Activated CD4-positive, alpha-beta T cell treated with anti-CD3 and anti-CD28 coated beads for 48 hours (primary cell): ENCODE measurements at places on chromosomes 3 and 15.

- no peak for DNase-seq
Observed at GRCh38 chr3:141421639-141422319, 53.5 kb downstream of the ZBTB38 start.

GRCh38 chr3:73542136-73542535, 82.6 kb downstream of the PDZRN3 start:
- no peak for DNase-seq

- no peak for DNase-seq
Observed at GRCh38 chr3:195059471-195060216, 211.3 kb downstream of the XXYLT1 start.

GRCh38 chr3:25708036-25708435, 43.3 kb upstream of the TOP2B start:
- no peak for DNase-seq

DNA sequence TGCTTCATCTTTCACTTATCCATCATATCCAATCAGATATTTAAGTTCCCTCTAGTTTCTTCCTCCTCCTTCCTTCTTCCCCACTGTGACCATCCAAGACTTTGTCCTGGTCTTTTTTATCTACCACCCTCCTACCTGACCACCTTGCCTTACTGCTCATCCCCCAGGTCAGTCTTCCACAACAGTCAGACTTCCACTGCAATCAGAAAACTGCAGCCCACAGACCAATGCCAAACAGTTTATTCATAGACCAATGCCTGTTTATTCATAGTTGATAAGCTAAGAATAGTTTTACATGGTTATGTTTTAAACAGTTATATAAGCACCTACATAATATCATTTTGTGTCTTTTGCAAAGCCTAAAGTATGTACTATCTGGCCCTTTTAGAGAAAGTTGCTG, 65.5 kb downstream of the TRIM69 start:
- no peak for DNase-seq

DNA sequence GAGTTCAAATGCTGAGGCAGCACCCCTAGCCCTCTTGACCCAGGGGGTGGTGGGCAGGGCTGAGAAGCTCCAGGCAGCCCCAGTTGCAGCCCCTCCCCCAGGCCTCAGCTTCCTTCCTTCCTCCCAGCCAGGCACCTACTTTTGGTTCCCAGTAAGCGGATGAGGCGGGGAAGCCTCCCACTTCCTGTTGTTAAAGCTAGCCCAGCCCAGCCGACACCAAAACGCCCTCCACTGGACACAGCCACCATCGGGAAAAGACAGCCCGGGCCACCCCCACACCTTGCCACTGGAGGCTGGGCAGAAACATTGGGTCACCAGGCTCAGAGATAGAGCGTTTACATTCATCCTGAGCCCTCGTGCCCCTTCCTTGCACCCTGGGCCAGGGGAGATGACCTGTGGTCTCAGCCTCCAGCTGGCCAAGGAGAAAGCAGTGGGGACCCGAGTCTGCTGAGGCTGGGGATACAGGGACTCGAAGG, 3.5 kb downstream of the DUSP7 start:
- peak; percentile 47 for DNase-seq

DNA sequence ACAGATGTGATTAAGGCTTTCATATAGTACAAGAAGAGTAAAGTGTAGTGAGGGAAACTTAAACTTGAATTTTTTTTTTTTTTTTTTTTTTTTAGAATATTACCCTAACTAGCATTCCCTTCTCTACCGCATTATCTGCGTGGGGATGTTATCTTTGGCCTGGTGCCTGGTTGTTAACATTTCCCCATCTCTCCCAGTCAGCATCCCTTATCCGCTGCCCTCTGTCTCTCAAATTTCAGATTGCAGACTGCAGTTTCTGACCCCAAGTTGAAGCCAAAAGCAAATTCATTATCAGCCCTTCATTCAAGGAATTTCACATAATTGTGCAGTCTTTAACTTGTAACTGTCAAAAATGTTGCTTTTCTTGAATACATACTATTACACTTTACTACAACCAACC, 353.0 kb downstream of the PLOD2 start:
- DNase-seq = no peak

GRCh38 chr15:58852347-58852746, 81.1 kb downstream of the SLTM start:
- no peak for DNase-seq

DNA sequence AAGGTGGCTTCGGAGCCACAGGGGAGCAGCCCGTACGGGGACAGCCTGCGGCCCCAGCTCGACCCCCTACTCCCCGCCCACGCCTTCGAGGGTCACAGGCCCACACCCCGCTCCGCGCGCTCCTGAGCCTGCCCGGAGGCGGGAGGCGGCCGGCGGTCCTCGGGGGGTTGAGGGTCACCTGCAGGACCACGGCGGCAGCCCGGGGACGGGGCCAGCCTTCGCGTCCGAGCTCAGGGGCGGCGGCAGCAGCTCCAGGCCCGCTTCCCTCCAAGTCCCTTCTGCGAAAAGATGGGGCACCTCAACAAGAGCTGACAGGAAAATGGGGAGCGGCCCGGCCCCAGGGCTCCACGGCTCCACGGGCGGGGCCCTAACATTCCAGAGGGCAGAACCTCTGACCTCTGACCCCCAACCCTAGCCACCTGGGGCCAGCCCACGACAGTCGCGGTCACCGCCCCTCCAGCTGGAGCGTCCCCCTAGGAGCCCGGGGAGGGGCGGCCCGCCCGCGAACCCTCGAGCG, 428 bp downstream of the LYSMD4 start:
- peak; percentile 21 for DNase-seq

DNA sequence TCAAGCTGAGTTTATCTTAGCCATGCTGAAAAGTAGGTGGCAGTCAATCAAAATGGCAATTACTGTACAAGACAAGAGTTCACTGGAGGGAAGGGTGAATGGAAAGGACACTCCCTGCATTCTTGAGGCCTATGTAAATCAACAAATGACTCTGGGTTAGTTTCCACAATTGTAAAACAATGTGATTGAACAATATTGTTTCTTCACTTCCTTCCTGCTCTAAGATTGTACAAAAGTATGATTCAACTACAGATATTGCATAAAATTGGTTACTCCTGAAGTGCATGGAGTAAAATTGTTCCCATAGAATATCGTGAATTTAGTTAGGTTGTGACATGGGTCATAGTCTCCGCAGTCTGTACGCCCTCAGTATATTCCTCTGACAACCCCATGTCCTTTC, 277.6 kb downstream of the LPP start:
- no peak for DNase-seq

DNA sequence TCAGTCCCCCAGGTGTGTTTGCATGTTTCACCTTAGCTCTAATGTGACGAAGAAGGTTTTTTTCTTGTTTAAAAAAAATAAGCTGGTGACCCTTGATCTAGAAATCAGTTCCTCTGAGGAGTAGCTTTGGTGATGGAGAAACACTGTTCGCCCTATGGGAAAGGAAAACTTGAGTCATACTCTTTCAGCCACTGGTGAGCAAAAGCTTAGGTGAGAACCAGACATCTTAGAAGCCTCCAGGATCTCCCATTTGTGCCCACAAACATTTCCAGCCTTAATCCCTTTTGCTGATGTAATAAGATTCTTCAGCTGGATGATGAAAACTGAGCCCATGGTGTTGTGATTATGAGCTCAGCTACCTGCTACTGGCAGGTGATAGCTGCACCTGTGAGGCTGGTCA, 37.8 kb downstream of the SLC27A2 start:
- DNase-seq = no peak

DNA sequence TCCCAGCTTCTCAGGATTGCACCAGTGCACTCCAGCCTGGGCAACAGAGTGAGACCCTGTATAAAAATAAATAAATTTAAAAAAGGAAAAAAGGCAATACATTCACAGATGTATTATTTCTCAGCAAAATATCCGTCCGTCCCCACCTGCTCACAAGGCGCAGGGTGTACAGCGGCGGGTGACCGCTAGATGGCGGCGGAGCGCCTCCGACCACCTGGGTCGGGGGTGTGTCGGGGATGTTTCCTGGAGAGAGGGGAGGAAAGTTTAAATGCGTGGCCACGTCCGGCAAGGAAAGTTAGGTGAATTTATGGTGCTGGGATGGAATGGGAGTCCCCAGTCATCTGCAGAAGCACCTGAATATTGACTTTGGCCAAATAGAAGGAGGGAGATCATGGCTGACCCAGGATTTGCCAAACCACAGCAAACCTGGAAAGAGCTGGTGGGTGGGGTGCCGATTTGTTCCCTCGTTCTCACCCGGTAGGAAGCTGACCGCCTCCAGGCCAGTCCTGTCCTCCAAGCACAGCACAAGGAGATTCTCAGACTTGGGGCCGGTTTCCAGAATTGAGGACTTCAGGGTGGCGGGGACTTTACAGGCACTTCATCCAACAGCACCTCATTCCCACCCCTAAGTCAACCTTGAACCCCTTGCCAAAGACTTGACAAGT, 88.3 kb downstream of the TMEM266 start:
- DNase-seq = peak; percentile 82

GRCh38 chr3:110314512-110315114, 757.0 kb upstream of the NECTIN3 start:
- DNase-seq = peak; percentile 62

- no peak for DNase-seq
Observed at GRCh38 chr3:47804577-47804976, 1.6 kb downstream of the DHX30 start.

- DNase-seq = no peak
Observed at GRCh38 chr3:111862415-111862814, 3.4 kb downstream of the PHLDB2 start.

- DNase-seq = no peak
Observed at GRCh38 chr3:184380627-184381260, 890 bp downstream of the CHRD start.

GRCh38 chr15:76060118-76060989, 569 bp downstream of the TMEM266 start:
- peak; percentile 33 for DNase-seq

DNA sequence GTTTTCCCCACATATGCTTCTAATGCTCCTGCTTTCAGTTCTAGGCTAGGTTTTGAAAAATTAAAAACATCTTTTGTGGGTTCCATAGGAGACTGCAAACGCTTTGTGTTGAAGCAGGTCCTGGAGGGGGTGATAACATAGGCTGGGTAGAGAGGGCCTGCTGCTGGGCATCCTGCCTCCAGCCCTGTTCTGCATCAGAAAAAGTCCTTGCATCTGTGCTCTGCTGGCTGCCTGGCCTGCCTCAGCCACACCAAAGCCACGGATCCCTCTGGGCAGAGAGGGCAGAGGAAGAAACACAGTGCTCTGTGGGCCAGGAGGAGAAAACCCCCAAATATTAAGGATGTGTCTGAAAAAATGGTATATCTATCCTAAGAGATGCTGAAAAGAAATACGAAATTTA, 3.9 kb upstream of the ARPP21 start:
- no peak for DNase-seq

GRCh38 chr3:77446761-77447160, 406.9 kb downstream of the ROBO2 start:
- no peak for DNase-seq

GRCh38 chr3:8651418-8652323, 7.1 kb upstream of the SSUH2 start:
- DNase-seq = no peak

DNA sequence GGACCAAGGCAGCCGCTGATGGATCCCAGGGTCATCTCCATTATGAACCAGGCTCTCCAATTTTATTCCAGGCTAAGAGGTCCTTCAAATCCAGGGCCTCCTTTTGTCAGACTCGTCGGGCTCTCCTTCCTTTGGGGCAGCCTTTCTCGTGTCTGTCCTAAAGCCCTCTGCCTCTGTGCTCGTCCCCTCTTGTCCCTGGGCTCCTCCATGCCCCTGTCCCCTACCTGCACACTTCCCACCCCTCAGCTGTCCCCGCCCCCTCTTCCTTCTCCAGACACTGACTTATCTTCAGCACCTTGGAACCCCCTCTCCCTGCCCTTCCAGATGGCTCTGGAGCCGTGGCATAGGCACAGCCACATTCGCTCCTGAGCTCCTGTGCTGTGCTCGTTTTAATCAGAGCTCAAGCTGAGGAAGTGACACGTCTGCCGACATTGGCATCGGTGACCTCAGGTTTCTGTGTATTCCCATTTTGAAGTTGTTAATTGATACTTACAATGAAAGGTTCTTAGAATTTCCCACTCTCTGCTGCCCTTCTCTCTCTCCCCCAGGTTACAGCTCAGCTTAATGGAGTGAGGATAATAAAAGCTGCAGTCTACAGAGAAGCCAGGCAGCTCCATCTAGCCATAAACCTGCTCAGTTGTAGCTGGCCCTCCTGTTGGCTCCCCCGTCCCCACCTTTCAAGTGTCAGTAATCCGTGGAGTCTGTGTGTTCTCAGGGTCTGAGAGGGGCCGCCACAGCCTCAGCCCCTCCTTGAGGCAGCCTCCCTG, 51.1 kb upstream of the SEC22A start:
- DNase-seq = no peak

GRCh38 chr15:68305420-68305871, 27.9 kb downstream of the FEM1B start:
- DNase-seq = no peak

- no peak for DNase-seq
Observed at GRCh38 chr3:112635674-112636073, 5.3 kb downstream of the CCDC80 start.

DNA sequence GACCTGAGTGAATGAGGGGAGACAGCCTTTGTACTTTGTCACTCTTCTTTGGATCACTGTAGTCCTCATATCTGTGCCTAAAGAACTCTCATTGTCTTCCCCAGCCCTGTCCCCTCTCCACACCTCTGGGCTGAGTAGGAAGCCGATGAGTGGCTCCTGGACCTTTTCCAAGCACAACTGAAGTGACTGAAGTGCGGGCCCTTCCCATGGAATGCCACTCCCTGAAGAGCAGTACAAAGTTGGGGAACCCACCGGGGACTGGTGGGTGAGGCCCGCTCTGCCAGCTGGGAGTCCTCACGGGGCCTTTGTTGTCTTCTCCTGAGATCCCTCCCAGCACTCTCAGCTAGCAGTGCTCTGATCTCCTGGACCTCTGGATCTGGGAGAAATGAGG, 90.1 kb downstream of the AAGAB start:
- no peak for DNase-seq

DNA sequence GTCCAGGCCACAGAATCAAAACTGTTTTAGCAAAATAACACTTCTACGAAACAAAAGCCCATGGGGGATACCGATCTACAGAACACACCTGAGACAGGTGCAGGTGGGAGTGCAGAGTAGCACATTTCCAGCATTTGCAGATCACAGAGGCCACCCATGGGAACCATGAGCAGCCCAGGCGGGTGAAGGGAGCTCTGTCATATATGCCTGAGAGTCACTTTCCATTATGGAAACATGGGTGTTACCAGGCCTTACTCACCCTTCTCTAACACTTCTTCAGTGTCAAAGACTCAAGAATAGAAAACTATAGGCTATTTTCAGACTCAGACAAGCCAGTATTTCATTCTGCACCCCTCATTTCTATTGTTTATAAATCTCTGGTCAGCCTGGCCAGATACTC, 3.5 kb downstream of the PLA1A start:
- peak; percentile 35 for DNase-seq

- no peak for DNase-seq
Observed at GRCh38 chr3:31412832-31413231, 119.9 kb upstream of the STT3B start.

- no peak for DNase-seq
Observed at GRCh38 chr3:134590766-134591165, 60.1 kb downstream of the KY start.

GRCh38 chr15:71261909-71262308, 146.6 kb downstream of the THSD4 start:
- DNase-seq = no peak
